ENCODE measurements at places on chromosomes 11 and 22.

- DNase-seq, result no peak
These were observed 17.5 kb upstream of the SCGB1A1 start for GRCh38 chr11:62401356-62401755.

- DNase-seq, result no peak
These were observed 191.4 kb upstream of the SORL1-AS1 start for GRCh38 chr11:121644187-121644512.

GRCh38 chr11:124672536-124673215 lies 863 bp downstream of the SIAE start:
- DNase-seq, result no peak

- no peak for DNase-seq
These were observed 17.9 kb downstream of the MICAL2 start for GRCh38 chr11:12128301-12128751.

- DNase-seq, result no peak
These were observed 17.6 kb downstream of the TIMP3 start for GRCh38 chr22:32819120-32819519.

All from T1000 (cell line).